Hematopoietic multipotent progenitor cell (in vitro differentiated cells): ENCODE measurements at places on chromosomes 13 and 19.

DNA sequence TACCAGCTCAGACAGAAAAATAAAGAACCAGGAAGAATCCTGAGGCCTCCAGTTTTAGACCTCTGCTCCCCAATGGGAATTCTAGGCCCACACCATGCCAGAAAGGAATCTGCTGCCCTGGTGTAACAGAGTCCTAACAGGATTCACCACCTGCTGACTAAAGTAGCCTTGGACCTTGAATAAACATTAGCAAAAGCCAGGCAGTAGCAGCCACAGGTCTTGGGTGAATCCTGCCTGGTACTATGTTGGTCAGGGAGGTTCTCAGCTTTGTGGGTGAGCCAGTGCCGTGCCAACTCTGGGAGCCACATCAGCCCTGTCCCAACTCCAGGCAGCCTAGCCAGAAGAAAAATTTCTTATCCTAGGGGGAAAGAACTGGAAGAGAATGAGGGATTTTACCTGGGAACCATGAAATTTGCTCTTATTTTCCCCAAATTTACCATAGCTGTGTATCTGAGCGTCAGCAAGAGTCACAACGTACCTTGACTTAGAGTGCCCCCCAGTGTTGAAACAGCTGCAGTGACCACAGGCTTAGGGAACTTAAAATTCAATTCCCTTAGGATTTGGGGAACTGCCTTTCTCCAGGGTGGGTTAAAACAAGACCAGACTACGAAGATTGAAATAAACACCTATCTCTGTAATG, 1895.6 kb upstream of the PRR20A start:
- DNase-seq = no peak

DNA sequence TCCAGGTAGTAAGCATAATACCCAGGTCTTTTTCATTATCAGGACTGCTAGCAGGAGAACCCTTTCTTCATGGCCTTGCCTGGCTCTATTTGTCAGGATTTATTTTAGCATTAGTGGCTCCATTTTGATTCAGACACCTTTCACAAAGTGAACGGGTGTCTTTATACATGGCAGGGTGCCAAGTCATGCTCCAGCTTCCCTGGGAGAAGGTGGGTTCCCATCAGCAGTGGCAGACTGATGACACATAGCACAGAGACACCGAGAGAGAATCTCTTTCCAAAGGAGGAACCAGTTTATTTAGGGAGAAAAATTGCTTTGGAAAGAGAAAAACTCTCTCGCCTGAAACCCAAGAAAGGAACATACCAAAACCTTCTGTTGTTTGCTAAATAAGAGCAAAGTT, 135.3 kb upstream of the TMTC4 start:
- no peak for DNase-seq

GRCh38 chr19:29537181-29537580, 11.4 kb downstream of the VSTM2B start:
- no peak for DNase-seq

GRCh38 chr13:44243198-44243857, 130.3 kb upstream of the SERP2 start:
- no peak for DNase-seq

DNA sequence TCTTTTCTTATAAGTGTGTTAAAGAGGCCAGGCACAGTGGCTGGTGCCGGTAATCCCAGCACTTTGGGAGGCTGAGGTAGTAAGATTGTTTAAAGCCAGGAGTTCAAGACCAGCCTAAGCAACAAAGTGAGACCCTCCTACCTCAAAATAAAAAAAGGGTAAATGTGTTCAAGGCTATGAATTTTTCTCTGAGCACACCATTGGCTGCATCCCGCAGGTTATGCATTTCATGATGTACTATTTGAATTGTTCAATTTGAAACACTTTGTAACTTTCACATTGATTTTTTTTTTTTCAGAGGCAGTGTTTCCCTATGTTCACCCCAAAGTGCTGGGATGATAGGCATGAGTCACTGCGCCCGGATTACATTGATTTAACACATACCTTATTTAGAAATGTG, 138.1 kb downstream of the PTPRS start:
- no peak for DNase-seq

DNA sequence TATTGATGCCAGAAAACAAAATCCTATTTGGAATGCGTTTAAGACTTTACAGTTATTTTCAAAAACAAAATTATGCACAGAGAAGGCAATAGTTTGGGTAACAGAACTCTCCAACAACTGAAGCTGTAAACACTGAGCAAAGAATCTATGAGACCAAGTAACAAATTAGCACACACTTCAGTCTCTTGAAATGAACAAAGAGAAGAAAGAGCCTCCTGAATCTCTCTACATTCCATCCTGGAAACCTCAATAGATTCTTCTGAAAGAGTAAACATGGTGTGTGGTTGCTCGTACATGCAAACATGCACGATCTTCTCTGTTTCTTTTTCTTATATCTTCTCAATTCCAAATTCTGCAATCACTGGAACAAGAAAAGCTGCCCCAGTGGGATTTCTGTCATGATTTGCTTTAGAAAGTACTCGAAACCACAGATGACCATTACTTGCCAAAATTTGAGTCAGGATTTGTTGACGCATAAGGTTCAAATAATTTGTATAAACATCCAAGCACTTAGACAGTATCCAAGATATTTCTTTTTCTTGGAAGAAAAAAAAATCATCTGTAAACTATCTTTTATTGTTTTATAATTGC, 137.9 kb upstream of the DACH1 start:
- DNase-seq = no peak

DNA sequence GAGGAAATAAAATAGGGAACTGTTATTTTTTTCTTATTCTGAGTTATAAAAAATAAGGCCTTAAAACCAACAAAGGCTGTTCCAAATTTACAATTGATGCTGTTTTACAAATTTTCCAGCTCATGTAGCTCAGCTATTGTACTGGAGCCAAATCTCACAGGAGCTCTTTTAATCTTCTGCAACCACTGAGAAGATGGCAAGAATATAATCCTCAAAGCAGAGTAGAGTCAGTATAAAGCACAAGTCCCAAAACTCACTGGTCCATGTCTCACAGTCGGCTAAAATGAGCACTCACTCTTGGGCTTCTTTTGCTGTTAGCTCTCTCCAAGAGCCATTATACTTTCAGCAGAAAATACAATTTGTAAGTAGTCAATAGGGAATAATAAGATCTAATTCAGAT, 1074.4 kb upstream of the PRR20A start:
- DNase-seq = no peak

- no peak for DNase-seq
These were observed 38.9 kb downstream of the TSC22D1 start for GRCh38 chr13:44537248-44537647.

DNA sequence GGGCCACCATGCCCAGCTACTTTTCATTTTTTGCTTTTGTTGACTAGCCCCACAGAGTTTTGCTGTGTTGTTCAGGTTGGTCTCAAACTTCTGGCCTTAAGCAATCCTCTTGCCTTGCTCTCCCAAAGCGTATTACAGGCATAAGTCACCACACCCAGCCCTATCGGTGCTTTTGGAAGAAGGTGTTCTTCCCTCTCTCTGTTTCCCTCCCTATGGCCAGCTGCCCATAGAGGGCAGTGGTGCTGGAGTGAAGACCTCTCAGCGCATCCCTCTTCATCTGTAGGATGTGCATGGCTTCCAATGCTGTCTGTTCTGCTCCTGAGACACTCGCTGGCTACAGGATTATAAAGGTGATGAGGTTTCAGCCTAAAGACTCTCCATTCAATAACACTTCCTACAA, 1.3 kb upstream of the CD22 start:
- no peak for DNase-seq

GRCh38 chr19:3673506-3674439, 26.5 kb downstream of the PIP5K1C start:
- DNase-seq = no peak

GRCh38 chr19:39082167-39082566, 2.0 kb upstream of the ACP7 start:
- no peak for DNase-seq

GRCh38 chr19:13294812-13295567, 144.8 kb downstream of the IER2 start:
- no peak for DNase-seq

- peak; percentile 73 for DNase-seq
These were observed 772.0 kb downstream of the DIAPH3 start for GRCh38 chr13:59391696-59392095.

- no peak for DNase-seq
These were observed 25.4 kb downstream of the MPHOSPH8 start for GRCh38 chr13:19658831-19659230.

- DNase-seq = no peak
These were observed 661.0 kb upstream of the SPRY2 start for GRCh38 chr13:81001828-81002385.

DNA sequence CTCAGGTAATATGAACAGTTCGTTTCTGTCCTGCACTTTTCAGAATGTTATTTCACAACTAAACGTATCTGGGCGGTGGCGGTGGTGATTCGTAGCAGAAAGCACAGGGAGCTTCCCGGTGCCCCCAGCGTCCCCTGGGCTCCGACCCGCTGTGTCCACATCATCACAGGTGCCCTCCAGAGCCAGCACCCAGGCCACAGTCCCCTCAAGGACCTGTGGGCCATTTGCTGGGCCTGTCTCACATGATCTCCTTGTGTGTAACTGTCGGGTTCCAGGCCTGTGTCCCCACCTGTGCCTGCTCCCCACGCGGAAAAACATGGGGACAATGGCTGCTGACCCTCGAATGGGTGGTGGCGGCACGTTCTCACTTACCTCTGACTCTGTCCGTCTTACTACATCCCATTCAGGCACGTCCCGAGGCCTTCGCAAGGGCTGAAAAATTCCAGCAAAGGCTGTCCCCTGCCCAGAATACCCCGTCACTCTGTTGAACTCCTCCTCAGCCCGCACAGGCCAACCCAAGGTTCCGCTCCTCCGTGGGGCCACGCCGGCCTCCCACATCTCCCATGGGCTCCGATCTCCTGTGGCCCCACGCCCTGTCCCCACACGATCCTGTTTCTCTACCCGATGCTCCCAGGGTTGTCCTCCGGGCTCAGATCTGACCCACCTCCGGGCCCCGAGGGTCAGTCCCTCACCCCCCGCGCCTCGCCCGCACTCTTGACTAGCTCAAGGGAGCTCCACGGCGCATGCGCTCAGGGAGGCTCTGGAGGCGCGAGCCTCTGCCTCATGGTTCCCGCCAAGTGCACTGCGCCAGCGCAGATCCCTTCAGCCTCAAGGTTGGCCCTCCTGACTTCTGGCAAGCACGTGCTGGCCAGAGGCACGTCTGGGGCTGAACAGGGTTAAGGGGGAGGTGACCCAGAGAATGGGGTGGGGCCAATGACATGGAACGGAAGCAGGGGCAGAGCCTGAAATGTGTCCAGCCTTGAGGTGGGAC, 21.2 kb downstream of the DEDD2 start:
- DNase-seq = no peak

GRCh38 chr19:35862528-35862927, 5.8 kb downstream of the KIRREL2 start:
- DNase-seq = no peak

- no peak for DNase-seq
These were observed 52.7 kb downstream of the COL4A1 start for GRCh38 chr13:110254151-110254679.
